ENCODE measurements at places on chromosomes 16 and 17. TPM values are rescaled to one million over a fixed set of nuclear protein-coding genes. Genes with fewer than 3 reads are reported as not detected.

ASB16 gene
- not detected for total RNA-seq

CLEC18A gene
- total RNA-seq: 2.7 TPM

SHISA6 gene
- total RNA-seq: 0.44 TPM

CCDC144A gene
- total RNA-seq: 14.1 TPM

CACNG4 gene
- total RNA-seq: 5.1 TPM

CD300E gene
- 7.3 TPM for total RNA-seq

TBC1D26 gene
- total RNA-seq: not detected

TMEM114 gene
- not detected for total RNA-seq

TNS4 gene
- 0.68 TPM for total RNA-seq

HSF5 gene
- 0.32 TPM for total RNA-seq

- peak; percentile 82 for DNase-seq
- H3K27ac ChIP-seq: peak within 1 kb of the TSS; percentile 73
- H3K36me3 ChIP-seq: no peaks in the 10 kb centered on the region
Observed at GRCh38 chr17:15944759-15945526, at the start of gene ADORA2B. TSS of gene ADORA2B (plus strand) at chr17:15945130. CDS start at chr17:15945249, 119 bp downstream.

DNA sequence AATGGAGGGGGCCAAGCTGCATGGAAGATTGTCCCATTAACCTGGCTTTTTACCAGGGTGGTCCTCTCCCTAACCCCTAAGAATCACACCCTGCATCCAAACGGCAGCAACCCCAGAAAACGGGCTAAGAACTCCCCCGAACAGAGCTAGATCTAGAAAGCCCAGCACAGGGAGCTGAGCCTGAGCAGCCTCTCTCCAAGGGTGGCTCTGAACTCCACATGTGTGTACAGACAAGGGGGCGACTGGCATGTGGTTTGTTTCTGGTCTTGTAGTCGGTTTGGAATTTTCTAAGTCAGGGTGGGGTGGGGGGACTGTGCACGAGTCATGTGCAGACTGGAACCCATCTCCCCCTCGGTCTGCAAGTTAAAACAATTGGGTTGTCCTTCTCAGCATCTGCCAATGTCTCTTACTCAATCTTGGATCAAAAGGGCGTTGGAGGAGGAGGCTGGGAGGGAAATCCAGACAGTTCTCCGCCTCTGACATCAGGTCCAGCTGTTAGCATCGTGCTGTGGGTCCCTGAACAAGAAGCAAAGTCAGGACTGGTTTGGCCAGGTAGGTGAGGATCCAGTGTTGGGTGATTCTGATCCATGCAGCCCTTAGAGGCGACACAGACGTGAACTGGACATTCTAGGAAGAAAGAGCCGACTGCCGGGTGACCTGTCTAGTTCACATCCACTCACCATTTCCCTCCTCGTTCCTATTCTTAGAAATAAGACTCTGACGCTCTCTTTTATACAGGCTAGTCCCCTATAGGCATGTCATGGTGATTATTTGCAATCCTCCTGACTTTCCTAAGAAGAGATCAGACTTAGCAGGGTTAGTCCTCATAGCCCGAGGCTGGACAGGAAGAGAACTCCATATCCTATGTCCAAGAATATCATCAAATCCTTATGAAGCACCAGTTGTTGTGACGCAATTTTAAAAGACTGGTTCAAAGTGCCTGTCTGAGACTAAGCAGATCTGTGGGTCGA is 381.8 kb downstream of the SOX9 start:
- H3K27ac ChIP-seq: peak overlapping the region; percentile 68
- H3K36me3 ChIP-seq: no peaks in the 10 kb centered on the region
- no peaks in the 10 kb centered on the region for H3K27me3 ChIP-seq

- H3K27me3 ChIP-seq: no peaks in the 10 kb centered on the region
- no peak overlapping the region for H3K27ac ChIP-seq
- H3K36me3 ChIP-seq: no peaks in the 10 kb centered on the region
- H3K4me1 ChIP-seq: peaks cover 7% of the 10 kb centered on the region
Observed at GRCh38 chr17:2954898-2955445, 108.4 kb downstream of the OR1D5 start.

DNA sequence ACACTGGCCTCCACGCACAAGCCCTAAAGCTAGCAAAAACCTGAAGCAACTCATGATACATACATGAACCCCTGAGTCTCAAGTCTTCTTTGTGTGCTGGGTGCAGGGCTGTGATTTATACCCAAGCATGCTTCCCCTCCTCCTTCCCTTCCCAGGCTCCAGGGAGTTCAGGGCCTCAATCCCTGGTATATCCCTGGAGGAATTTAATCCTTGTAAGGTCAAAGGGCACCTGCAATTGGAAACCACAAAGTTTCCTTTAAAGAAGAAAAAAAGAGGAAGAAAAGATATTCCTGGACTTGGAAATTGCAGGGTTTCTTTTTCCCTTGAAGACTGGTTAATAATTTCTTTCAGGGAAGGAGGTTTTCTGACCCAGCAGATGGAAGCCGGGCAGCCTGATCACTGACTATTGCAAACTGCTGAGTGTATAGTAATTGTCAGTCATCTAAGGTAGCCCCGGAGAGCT is 182.3 kb downstream of the AATF start:
- H3K27ac ChIP-seq: no peak overlapping the region
- no peak overlapping the region for H3K4me3 ChIP-seq
- H3K27me3 ChIP-seq: no peaks in the 10 kb centered on the region
- H3K4me1 ChIP-seq: no peaks in the 10 kb centered on the region
- DNase-seq: no peak
- peaks cover 29% of the 10 kb centered on the region for H3K36me3 ChIP-seq

- H3K36me3 ChIP-seq: no peaks in the 10 kb centered on the region
- no peak overlapping the region for H3K4me3 ChIP-seq
- no peak for DNase-seq
Observed at GRCh38 chr17:68094481-68095078, 59.0 kb downstream of the KPNA2 start.

DNA sequence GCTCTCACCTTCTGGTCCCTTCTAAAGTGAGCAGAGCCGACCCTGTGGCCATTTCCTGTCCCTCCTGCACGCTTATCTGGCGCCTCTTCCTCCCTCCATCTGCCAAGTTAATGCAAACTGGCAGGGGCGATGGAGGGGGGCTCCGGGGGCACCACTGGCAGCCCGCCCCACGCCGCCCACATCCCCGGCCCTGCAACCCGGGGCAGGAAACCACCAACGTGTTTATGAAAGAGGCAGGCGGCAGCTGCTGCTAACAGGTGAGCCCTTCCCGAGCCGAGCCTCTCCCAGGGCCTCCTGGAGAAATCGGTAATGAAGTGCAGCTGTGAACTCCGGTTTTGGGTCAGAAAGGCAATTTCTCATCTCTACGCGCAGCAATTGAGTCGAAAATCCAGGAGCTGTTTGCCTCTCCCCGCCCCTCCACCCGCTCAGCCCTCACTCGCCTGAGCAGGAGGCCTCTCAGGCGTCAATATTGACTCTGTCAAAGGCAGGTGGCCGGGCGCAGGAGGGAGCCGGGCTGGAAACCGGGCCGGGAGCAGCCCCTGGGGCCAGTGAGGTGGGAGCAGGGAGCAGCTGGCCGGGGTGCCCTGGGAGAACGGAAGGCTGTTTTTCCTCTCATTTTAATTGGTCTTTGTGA is 164.4 kb upstream of the GSE1 start:
- H3K4me3 ChIP-seq: no peak overlapping the region
- H3K4me1 ChIP-seq: peaks cover 36% of the 10 kb centered on the region
- H3K27ac ChIP-seq: peak overlapping the region; percentile 13
- DNase-seq: no peak
- H3K36me3 ChIP-seq: no peaks in the 10 kb centered on the region

- H3K36me3 ChIP-seq: no peaks in the 10 kb centered on the region
- peak overlapping the region; percentile 99 for H3K27ac ChIP-seq
Observed at GRCh38 chr16:3458278-3458851, 14.9 kb downstream of the NAA60 start.

GRCh38 chr16:71630808-71631207 is 4.8 kb downstream of the MARVELD3 start:
- H3K36me3 ChIP-seq: no peaks in the 10 kb centered on the region
- H3K4me3 ChIP-seq: no peak overlapping the region
- H3K4me1 ChIP-seq: peaks cover 8% of the 10 kb centered on the region
- H3K27ac ChIP-seq: no peak overlapping the region

GRCh38 chr17:77235370-77235941 is 94.7 kb downstream of the SEC14L1 start:
- no peaks in the 10 kb centered on the region for H3K36me3 ChIP-seq
- peaks cover 17% of the 10 kb centered on the region for H3K4me1 ChIP-seq
- peak overlapping the region; percentile 57 for H3K27ac ChIP-seq

DNA sequence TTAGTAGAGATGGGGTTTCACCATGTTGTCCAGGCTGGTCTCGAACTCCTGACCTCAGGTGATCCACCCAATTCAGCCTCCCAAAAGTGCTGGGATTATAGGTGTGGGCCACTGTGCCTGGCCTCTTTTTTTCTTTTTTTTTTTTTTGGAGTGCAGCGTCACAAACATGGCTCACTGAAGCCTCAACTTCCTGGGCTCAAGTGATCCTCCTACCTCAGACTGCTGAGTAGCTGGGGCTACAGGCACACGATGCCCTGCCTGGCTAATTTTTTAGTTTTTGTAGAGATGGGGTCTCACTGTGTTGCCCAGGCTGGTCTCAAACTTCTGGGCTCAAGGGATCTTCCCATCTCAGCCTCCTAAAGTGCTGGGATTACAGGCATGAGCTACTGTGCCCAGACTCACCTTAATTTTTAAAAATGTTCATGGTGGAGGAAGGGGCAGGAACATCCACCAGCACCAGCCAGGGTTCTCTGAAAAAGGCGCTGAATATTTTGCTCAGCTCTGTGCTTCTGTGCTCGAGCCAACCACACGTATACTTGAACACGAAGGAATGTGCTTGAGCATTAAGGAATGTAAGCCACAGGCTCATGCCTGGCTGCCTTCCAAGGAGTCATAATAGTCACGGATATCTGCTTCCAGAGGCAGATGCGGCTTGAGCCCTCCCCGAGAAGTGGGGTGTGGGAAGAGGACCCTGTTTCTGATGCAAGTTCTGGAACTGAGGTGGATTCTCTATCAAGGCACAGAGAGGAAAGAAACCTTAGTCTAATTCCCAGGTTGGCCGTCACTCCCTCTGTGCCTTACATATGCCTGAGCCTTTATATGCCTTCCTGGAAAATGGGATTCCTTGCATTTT is 65.5 kb upstream of the CREBBP start:
- no peaks in the 10 kb centered on the region for H3K36me3 ChIP-seq
- no peaks in the 10 kb centered on the region for H3K27me3 ChIP-seq

DNA sequence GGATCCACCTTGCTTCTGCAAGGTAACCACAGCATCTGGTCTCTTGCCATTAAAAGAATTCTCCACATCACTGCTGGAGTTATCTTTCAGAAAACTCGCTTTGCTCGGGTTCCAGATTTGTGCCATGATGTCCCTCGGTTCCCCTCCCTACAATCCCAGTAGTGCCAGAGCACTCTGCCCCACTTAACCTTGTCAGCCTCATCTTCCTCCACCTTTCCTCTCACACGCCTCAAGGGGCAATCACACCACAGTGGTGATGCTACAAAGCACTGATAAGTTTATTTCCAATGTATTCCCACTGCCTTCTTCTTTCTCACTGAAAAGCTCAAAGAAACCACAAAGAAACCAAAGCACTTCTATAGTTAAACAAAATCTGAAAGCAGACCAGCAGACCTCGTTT is 11.4 kb upstream of the CDRT4 start:
- H3K27me3 ChIP-seq: no peaks in the 10 kb centered on the region
- no peak for DNase-seq
- H3K4me3 ChIP-seq: no peak overlapping the region
- no peaks in the 10 kb centered on the region for H3K36me3 ChIP-seq

GRCh38 chr17:260031-260791 is 78.8 kb upstream of the DOC2B start:
- no peaks in the 10 kb centered on the region for H3K4me1 ChIP-seq
- no peak overlapping the region for H3K27ac ChIP-seq
- no peak overlapping the region for H3K4me3 ChIP-seq
- peaks cover 9% of the 10 kb centered on the region for H3K36me3 ChIP-seq

DNA sequence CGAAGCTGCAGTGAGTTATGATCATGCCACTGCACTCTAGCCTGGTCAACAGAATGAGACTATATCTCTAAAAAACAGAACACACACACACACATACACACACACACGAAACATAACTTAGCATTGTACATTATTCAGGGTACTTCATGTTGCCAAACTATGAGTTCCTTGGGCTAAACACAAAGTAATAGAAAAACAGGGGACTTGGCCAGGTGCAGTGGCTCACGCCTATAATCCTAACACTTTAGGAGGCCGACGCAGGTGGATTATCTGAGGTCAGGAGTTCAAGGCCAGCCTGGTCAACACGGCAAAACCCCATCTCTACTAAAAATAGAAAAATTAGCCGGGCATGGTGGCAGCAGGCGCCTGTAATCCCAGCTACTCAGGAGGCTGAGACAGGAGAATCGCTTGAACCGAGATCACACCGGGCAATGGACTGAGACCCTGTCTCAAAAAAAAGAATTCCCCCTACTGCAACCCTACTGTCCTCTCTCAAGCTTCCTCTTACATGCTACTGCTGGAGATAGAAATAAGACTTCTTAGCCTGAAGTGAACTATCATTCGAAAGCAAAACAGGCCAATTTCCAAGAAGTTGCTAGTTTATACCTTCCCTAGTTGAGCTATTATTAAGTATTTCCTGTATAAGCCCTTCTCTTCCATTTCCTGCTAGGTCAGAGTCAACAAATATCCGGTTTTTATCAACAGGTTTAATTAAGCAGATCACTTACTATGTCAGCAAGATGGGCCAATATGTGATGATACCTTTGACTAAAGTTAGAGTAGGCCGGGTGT is 7.2 kb downstream of the LSM12 start:
- no peaks in the 10 kb centered on the region for H3K27me3 ChIP-seq
- no peaks in the 10 kb centered on the region for H3K4me1 ChIP-seq
- H3K36me3 ChIP-seq: peaks cover 89% of the 10 kb centered on the region
- no peak for DNase-seq
- H3K27ac ChIP-seq: no peak overlapping the region
